ENCODE measurements at places on chromosomes 5 and 9.

- no peak for DNase-seq
Measured at GRCh38 chr9:80794197-80794596, 895.1 kb downstream of the TLE1 start.

- no peak for DNase-seq
Measured at GRCh38 chr5:145520335-145520734, 314.8 kb downstream of the PRELID2 start.

- no peak for DNase-seq
Measured at GRCh38 chr9:35868933-35869332, 1.3 kb downstream of the OR13J1 start.

- no peak for DNase-seq
Measured at GRCh38 chr5:77761606-77762005, 14.5 kb downstream of the TBCA start.

- no peak for DNase-seq
Measured at GRCh38 chr5:6359555-6360322, 18.6 kb downstream of the MED10 start.
